CD4-positive, alpha-beta T cell treated with Interleukin-4 for 1 hour (primary cell): ENCODE measurements at places on chromosomes 1 and 21.

GRCh38 chr21:17610911-17611310 is 1.8 kb downstream of the BTG3 start:
- DNase-seq = no peak

- DNase-seq = no peak
Measured at GRCh38 chr1:19435181-19435580, 50.2 kb downstream of the CAPZB start.

DNA sequence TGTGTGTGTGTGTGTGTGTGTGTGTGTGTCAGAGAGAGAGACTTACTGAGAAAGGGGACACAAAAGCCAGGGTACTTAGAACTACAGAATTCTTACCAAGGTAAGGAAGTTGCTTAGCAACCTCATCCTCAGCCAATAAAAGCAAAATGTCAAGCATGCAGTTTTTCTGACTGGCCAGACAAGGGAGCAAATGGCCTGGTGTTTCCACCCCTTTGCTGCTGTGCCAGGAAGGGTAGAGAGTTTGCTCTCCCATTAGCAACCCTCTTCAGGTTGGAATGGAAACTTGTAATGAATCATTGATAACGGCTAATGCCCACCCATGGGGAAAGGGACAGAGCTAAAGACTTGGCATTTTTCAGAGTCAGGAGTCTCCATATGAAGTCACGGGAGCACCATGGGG is 10.6 kb downstream of the RXRG start:
- no peak for DNase-seq

GRCh38 chr1:166489670-166490436 is 323.1 kb upstream of the FAM78B start:
- peak; percentile 88 for DNase-seq

DNA sequence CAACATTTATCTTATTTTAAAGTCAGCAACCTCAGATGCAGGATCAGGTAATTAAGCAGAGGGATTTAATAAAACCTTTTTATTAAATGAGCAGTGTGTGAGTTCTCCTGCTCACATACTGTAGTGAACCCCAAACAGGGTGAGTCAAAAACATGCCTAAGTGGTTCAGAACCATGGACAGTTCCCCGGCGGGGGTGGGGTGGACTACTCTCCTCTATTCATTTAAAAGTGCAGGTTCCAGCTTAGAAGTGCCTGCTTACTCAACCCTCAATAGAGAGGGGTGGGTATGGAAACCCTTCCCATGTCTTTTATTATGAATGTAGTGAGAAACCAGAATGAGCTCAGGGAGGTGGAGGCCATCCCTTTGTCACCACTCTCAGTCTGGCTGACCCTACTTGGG is 397.9 kb downstream of the HHAT start:
- DNase-seq = no peak

DNA sequence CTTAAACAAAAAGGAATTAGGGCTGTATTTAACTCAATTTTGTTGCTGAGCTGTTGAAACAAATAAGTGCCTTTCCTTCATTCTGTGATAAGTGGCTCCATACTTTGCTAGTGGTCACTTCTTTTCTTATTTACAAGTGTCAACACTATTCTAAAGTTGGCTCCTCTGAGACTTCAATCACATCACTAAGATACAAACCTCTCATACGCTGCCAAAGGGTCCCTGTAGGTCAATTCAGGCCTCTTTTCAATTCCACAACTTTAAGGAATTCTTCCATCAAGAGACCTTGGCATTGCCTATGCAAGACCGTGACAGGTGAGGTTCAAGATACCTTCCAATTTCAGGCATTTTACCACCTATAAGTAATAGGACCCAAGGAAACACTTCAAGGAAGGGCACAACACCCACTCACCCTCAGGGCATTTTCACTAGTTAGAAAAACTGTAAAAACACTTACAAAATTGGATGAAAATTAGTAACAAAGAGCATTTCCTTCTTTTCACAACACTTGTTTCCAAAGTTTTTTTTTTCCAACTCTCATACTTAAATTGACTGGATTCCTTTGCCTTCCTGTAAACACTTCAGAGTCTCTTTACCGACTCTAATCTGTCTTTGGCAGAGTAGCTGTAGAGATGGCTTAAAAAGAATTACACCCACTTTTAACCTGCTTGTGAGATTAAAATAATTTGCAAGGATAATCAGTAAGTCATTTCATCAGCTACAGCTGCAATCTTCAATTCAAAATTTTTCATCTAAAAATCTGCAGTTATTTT is 24.5 kb downstream of the SERBP1 start:
- DNase-seq = no peak

GRCh38 chr1:167881786-167882185 is 32.1 kb downstream of the ADCY10 start:
- no peak for DNase-seq

- DNase-seq = no peak
Measured at GRCh38 chr1:10779201-10779600, 17.2 kb downstream of the CASZ1 start.

- no peak for DNase-seq
Measured at GRCh38 chr1:69483246-69483645, 84.5 kb upstream of the LRRC7 start.

DNA sequence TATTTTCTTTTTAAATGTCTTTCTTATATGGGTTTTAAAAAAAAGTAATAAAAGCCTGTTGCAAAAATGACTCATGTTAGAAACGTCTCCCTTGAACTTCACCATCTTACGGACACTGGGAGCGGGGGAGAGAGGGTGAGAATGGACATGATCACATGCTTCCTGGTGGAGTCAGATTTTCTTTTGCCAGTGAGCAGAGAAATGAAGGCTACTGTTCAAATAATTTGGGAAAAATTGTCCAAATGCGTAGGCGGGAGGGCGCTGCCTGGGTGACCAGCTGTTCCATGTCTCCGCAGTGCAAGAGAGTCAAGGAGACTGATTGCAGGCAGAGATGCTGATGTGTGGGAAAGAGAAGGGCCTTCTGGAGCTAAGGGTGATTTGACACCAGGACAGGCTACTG is 23.1 kb downstream of the EIF2D start:
- DNase-seq = no peak

DNA sequence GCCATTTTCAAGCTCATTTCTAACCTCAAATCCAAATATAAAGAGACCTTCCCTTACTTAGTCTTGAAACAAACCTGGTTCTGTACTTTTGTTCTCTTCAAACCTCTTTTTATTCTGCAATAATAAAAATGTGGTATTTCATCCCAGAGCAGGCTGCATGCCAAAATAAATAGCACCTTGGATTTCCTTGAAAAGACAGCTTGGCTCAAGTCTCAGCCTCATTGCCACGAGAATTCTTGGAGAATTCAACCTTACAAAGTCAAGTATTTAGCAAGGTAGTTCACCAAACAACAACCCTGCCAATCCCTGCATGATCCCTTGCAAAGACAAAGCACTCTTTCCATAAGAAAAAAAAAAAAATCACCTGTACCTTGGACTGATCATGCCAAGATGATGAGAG is 33.8 kb downstream of the KANK4 start:
- no peak for DNase-seq

DNA sequence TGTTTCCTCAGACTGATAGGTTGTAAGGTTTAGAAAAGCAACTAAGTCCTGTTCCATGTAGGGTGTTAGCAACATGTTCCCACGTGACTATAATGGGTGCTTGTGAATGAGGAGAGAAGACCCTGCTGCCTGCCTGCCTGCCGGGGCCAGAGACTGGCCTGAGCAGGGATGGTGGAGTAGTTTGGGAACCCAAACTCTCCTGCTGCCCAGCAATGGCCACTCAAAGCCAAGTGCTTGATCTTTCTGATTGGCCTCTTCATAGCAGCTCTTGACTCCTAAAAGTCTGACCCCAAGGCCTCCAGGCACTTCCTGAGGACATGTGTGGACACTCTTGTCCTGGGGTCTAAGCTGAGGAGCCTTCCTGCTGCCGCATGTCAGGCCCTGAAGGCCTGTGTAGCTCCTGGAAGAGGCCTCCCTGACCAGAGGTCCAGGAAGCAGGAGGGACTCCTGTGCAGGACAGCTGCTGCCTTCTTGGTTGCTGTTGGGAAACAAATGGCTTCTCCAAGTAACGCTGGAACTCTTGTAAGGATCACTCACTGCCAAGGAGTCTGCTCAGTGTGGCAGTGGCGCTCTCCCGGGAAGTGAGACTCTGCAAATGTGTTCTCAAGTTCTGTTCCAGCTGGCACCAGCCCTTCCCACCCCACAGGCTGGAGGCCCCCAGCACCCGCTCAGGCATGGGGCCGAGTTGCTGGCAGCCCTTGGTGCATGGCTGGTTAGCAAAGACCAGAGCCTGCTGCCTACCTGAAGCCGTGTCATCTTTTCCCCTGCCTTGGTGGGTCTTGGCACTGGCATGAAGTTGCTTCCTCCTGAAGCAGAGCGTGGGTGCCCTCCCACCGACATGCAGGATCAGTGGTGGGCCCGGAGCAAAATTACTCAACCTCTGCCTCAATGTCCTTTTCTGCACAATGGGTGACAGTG is 35.5 kb downstream of the MAN1C1 start:
- no peak for DNase-seq

GRCh38 chr1:234094172-234094571 is 189.7 kb downstream of the SLC35F3 start:
- no peak for DNase-seq

- no peak for DNase-seq
Measured at GRCh38 chr1:161031874-161032273, 6.9 kb downstream of the TSTD1 start.

DNA sequence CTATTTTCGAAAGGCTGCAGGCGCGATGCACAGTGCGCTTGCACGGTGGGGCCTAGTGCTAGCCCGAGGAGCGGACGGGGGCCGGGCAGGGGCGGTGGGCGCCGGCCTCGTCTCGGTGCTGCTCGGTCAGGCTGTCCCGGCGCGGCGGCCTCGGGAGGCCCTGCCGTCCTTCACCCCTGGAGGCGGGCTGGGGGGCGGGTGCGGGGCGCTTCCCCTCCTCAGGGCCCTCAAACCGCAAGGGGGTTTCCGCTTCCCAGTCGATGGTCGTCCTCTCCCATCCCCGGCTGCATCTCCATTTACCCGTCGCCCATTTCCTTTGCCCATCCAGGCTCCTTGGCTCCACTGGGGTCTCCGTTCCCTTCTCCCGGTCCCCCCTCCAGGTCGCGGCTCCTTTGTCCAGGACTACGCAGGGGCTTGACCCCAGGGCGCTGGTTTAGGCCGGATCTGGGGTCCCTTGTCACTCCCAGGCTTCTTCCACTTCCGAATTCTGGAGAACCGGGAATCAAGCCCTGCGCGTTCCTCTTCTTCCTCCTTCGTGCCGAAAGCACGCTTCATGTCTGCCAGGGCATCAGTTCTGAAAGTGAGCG is 196.3 kb upstream of the LMO4 start:
- DNase-seq = no peak
